Activated gamma-delta T cell treated with Interleukin-2 at 50 U/mL for 16 hours (primary cell): ENCODE measurements at places on chromosomes 11 and 22.

- no peak for DNase-seq
These were observed 515.8 kb downstream of the NTM start for GRCh38 chr11:131886201-131886600.

DNA sequence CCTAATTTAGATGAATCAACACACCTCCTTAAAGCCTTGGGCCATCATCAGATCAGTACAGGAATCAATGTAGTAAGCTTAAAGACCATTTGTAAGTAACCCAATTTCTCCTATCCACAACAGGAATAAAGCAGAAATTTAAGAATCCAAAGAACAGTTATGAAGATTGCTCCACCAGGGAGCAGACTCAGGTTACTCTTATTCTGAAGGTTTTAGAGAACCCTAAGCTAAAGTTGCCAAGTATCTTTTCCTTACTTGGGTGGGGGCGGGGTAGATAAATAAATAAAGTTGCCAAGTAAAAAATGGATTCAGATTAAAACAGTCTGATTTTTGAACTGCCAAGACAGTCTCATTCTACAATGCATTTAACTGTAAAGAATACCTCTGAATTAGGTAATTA, 18.1 kb downstream of the CKAP5 start:
- no peak for DNase-seq

DNA sequence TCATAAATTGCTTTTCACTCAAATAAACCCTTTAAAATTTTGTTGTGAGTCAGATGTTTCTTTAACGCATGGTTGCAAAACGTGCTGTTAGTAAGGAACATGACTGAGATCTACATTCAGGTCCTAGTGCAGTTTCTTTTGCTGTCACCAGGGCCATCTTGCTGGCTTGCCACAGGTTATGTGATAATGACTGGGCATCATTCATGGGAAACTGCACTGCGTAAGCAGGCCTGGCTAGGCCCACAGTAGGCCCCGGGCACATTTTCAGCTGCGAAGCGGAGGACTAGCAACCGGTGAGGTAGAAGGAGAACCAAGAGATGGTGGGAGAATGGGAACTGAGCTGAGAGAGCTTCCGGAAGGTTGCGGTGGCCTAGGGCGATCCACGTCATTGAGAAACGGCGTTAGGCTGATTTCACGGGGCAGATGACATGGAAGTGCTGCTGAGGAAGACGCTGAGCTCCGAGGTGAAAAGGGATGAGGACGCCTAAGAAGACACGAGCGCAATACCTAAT, 3.2 kb upstream of the KLHDC7B start:
- DNase-seq: no peak

DNA sequence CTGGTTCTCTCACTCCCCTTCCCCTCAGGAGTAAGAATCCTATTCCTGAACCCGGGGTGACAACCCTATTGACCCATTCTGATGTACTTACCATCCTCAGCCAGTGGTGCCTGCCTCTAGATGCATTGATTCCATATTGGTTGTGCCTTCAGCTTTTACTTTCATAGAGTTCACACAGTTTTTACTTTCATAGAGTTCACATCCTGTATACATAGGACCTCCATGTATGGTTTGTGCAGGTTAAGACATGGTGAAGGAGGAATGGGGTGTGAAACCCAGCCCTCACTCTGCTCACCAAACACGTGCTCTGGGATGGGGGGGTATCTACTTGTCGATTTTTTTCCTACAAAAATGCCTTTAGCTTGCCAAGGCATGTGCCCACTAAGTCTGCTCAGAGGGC, 105.6 kb upstream of the TBCEL start:
- DNase-seq: no peak

- DNase-seq: no peak
These were observed 64.5 kb downstream of the BRD1 start for GRCh38 chr22:49763138-49763537.

DNA sequence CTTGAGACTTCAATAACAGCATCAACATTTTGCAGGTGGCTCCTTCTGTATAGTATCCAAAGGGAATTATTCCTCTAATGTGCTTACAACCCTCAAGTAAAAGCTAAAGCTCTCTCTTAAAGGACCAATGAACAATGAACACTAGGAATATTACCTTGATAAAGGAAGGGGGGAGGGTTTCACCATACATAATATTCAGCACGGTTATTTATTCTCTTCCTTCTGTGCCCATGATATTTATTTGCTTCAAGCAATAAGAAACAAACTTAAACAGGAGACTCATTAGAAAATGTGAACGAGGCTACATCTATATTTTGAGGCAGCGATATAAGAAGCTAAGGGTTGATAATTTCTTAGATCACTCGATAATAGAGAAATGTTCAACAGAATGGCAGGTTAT, 21.2 kb downstream of the BLID start:
- DNase-seq: no peak

DNA sequence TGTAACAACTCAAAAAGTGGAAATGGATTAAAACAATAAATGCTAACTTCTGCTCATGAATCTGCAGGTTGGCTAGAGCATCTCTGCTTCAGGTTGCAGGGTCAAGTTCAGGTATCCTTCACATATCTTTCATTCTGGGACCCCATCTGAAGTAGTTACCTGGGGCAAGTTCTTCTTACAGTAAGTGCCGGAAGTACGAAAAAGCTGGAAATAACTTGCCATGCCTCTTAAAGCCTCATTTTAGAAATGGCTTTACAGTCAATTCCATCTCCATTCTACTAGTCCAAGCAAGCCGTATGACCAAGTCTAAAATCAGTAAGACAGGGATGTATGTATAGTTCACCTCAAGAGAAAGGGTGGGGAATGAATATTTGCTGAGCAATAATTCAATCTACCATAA, 93.7 kb downstream of the FCHSD2 start:
- no peak for DNase-seq

DNA sequence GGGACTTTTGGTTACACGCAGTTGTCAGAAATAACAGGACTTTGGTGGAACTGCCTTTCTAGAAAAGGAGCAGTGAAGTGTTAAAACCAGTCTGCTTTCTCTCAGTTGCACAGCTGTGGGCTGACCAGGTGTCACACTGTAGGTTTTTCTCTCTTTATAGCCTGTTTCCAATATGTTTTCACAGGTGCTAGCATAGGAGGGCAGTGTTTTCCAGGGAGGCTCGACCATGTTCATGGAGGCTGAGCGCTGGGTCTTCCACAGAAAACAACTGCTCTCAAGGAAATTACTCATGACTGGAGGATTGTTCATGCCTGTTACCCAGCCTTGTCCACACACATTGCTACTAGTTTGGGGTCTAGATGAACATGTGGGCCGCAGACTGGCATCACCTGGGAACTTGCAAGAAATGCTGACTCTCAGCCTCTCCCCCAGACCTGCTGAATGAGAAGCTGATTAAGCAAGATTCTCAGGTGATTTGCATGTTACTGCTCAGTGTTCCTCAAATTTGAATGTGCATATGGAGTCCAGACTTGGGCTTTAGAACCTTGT, 157.7 kb downstream of the MAML2 start:
- DNase-seq: no peak

GRCh38 chr11:130629039-130629438, 180.6 kb downstream of the ADAMTS15 start:
- no peak for DNase-seq

- no peak for DNase-seq
These were observed 153.8 kb upstream of the ARHGAP20 start for GRCh38 chr11:110866081-110866480.

- DNase-seq: no peak
These were observed 8.6 kb downstream of the GAL start for GRCh38 chr11:68692871-68693483.

DNA sequence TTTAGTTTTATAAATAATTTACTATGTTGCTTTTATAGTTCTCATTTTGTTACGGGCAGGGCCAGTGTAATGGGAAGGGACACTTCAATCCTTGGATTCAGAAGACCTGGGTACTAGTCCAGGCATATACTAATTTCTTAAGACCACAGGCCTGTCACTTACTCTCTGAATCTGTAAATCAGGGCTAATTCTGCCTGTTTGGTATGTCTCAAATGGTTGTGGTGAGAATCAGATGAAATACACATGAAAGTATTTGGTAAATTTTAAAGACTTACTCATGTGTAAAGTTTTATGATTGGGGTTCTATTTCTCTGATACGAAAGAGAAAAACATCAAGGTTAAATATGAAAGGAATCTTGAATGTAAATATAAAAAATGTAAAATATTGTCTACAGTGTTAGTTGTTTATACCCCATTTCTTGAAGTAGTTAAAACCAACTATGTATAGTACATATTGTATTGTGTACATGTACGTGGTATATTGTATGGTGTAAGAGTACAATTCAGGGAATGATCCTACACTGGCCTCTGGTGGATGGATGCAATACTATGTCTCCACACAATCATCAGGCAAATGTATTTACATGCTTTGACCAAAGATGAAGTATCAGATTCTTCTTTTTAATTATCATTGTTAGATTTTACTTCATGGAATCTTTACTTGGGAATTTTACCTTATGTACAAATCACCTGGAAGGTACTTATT, 24.5 kb upstream of the RAG2 start:
- no peak for DNase-seq

DNA sequence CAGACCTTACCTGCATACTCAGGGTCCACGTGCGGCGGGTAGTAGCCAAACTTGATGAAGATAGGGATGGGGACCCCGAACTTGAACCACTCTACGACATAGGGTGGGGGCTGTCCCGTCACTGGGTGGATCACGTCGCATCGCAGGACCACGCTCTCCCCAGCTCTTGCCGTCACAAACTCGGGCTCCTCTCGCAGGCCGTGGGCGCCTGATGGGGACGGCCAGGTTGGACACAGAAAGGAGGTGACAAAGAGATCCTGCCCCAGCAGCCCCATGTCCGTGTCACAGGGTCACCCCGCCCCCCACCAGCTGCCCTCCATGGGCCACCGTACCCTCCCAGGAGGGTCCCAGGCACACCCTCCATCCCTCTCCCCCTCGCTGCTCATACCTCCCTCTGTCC, 10.7 kb downstream of the IGSF9B start:
- no peak for DNase-seq

DNA sequence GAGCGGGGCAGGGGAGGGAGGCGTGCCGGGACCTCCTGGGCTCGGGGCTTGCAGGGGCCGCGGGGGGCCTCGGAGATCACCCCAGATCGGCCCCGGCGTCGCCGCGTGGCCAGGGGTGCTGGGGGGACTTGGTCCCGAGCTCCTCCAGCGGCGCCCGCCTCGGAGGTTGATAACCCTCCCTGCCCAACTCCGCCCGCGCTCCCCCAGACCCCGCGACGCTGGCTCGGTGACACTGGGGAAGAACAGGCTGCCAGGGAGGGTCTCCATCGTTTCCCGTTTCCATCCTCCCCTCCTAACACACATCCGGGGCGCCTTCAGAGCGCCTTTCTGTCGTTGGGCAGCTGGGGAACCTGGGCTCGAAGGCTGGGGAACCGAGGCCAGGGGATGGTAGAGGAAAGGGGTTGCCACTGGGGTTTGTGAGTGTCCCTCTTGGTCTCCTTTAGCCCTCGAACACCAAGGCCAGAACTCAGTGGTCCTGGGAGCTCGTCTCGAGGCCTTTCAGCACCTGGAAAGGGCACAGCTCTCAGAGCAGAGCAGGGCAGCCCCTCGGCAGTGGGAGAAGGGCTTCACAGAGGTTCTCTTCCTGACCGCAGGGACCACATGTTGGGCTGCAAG, 431 bp downstream of the SLC37A2 start:
- no peak for DNase-seq

DNA sequence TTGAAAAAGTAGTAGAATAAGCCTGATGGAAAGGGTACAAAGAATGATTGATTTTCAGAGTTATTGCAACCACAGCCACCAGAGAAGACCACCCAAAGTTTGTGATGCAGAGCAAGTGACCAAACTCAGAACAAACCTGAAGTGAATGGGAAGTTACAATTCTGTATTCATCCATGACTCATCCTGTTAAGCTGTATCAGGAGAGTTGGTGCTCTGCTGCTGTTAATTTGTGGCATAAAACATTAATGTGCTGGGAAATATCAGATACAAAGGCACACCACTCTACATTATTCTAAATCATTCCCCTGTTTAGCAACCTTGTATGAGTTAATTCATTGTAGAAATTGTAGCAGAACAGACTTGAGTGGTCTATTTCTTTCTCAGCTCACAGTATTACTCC, 19.6 kb upstream of the PDGFD start:
- no peak for DNase-seq

DNA sequence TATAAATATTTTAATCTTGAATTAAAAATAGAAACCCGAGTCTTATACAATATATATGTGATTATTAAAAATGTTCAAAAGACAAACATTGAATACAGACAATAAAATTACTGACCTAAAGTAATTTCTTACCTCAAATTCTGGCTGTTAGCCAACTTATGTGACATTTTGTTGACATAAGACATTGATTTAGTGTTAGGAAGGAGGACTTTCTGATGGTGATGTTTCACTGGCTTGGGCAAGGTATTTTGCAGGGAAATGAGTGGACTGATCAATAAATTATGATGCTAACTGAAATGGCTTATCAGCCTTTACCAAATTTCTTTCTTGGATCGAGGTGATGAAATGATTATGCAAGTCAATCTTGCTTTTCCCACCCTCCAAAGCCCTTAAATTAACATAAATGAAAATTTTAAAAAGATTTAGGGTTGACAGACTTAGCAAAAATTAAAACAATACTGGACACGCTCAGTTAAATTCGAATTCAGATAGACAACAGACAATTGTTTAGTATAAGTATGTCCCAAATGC, 33.2 kb upstream of the FZD4 start:
- DNase-seq: no peak

GRCh38 chr11:45935349-45936064, 13.1 kb downstream of the LARGE2 start:
- no peak for DNase-seq

DNA sequence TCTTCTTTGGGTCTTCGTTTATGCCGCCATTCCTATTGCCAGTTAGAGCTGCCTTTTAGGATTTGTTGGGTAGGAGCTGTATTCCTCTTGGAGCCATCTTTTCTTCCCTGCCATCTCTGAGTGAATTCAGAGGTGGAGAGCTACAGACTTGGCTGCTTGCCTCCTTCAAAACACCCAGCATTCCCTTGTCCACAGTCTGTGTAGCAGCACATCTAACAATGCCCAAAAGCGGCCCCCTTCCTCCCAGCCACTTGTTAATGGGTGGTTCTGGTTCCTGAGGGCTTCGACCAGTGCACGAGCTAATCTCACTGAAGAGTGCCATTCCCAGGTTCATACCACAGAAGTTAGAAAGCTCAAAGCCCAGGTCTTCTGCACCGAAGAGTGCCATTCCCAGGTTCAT, 37.7 kb downstream of the MARK2 start:
- DNase-seq: no peak

- no peak for DNase-seq
These were observed 17.5 kb upstream of the ARAP1 start for GRCh38 chr11:72769680-72770079.

GRCh38 chr11:60241786-60242185, 1.2 kb downstream of the MS4A4E start:
- DNase-seq: no peak

GRCh38 chr11:70926543-70927201, 325.7 kb downstream of the SHANK2 start:
- DNase-seq: no peak

GRCh38 chr11:83140691-83141455, 16.1 kb upstream of the PCF11 start:
- DNase-seq: no peak

GRCh38 chr11:116478669-116479668, 293.8 kb downstream of the BUD13 start:
- DNase-seq: no peak
